ENCODE measurements at places on chromosomes 11 and 22.

DNA sequence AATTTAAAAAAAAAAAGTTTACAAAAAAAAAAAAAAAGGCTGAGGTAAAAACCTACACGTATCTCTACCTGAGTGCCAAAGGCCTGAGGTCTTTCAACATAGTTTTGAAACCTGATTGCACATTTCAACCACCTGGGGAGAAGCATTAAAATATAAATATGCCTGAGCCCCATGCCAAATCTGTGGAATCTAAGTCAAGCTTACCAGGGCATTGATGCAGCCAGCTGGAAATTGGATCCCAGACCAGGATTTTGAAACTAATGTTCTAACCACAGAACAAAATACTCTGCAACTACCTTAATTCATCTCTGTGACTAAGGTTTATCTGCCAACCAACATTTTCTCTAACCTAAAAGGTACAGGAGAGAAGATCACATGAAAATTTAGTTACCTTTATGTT, 38.8 kb upstream of the CHRNA10 start:
- DNase-seq, result no peak

DNA sequence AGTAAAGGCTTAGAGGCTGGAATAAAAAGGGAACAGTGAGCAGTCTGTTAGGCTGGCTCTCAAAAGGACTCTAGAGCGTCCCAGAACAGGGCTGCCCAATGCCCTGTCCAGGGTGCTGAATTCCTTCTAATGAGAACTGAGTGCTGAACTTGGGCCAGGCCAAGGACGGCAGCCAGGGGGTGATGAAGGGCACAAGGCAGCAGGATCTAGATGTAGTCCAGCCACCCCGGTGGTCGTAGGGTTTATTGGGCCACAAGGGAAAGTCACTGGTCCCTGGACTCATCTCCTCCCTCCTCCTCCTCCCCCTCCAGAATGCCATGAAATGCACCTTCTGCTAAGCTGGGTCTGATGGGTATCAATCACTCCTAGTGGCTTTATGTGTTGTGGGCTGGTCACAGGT, 19.2 kb downstream of the NPTXR start:
- DNase-seq, result peak; percentile 42

GRCh38 chr11:70610566-70611565, 212.5 kb downstream of the CTTN start:
- no peak for DNase-seq

- DNase-seq, result no peak
Measured at GRCh38 chr11:70290361-70291065, 20.0 kb downstream of the PPFIA1 start.

DNA sequence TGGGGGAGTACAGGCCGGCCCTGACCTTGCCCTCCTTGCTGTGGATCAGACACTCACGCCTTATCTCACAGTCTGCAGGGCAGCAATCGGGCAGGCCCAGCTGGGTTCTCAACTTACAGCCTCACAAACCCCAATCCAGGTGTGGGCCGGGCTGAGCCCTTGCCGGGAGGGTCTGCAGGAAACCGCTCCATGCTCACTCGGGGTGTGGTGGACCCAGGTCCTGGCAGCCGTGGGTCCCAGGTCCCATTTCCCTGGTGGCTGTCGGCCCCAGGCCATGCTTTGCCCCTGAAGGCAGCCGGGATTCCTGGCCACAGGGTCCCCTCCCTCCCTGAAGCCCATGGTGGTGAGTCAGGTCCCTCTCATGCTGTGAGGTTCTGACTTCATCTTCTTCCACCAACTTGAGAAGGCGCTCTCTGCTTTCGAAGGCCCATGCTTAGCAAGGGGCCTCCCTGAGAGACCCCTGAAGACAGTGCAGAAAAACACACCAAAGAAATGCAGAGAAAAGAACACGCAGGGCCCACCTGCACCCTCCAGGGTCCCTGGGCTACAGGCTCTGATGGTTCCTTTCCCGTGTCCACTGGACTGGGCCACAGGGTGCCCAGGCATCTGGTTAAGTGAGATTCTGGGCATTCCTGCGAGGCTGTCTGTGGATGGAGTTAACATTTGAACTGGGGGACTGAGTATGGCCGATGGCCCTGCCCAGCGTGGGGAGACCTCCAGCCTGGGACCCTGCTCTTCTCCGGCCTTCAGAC, 588.2 kb downstream of the BRD1 start:
- no peak for DNase-seq

- DNase-seq, result no peak
Measured at GRCh38 chr11:97574976-97575665, 1185.3 kb downstream of the JRKL start.

DNA sequence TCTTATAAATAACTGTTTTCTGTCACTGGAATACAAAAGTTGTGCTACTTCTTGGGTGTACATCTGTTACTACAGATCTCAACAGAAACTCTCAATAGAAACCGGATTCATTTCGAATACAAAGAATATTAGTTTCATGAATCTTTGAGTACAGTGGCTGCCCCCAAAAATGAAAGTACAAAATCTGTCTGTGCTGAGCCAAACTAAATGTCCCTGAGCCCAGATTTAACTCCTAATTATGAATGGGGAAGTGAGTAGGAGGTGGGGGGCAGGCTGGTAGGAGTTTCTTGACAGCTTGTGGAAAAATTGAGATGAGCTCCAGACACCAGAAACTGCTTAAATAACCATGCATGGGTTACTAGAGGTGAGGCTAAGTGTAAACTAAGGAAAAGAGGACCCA, 41.6 kb downstream of the PITPNB start:
- DNase-seq, result no peak

DNA sequence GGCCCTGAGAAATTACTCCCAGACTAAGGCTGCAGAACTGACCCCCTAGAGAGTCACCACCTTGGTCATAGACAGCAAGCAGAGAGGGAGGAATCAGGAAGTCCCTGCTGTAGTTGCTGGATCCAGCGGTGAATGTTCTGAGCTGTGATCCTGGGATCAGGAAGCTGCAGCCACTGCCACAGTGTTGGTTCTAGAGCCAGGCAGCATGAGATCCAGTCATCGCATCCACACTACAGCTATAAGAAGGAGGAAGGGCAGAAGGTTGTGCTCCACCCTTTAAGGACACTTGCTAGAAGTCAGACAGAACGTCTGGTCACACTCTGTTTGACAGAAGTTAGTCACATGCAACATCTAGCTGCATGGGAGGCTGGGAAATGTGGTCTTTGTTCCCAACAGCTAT, 104.7 kb upstream of the OR4B1 start:
- DNase-seq, result no peak

GRCh38 chr11:91104237-91104636, 881.4 kb upstream of the CHORDC1 start:
- no peak for DNase-seq

- no peak for DNase-seq
Measured at GRCh38 chr22:19522881-19523239, 1.4 kb downstream of the CLDN5 start.

- no peak for DNase-seq
Measured at GRCh38 chr22:36860821-36861659, at the start of gene NCF4. Gene NCF4 (plus strand): TSS chr22:36861006. CDS start chr22:36861172, 166 bp downstream.

- DNase-seq, result no peak
Measured at GRCh38 chr11:71913756-71914526, 14.5 kb downstream of the XNDC1N start.

DNA sequence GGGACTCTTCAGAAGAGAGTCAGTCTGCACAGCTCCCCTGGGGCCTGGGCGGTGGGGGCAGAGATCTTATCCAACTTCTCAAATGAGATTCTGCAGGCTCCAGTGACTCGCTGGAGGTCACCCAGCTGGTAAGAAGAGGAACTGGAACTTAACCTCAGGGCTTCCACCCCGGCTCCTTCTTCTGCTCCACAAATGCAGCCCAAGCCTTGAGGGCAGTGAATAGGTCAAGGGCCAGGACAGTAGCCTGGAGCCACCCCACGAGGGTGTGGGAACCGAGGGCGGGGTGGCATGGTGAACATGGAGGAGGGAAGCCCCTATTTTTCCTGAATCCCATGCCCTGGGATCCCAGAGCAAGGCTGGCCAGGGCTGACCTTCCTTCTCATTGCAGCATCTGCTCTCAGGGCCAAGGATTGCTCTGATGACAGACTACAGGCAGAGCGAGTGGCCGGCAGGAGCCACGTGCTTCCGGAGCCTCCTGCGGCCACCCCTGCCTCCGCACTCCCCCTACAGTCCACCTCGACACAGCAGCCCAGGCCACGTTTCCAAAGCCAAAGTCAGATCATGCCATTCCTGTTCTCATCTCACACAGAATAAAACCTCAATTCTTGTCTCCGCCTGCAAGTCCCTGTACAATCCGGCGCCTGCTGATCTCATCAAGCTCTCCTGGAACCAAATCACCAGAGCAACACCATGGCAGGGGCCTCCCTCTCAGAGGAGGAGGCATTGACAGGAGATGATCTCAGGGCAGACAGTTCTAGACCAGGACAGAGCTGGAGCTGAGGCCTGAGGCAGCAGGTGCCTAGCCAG, 21.1 kb upstream of the UPK3A start:
- peak; percentile 21 for DNase-seq

GRCh38 chr11:70547821-70548670, 149.7 kb downstream of the CTTN start:
- DNase-seq, result no peak

GRCh38 chr11:32267679-32268187, 167.6 kb downstream of the WT1 start:
- DNase-seq, result no peak

GRCh38 chr22:23020659-23021293, 49.5 kb upstream of the GNAZ start:
- DNase-seq, result no peak

GRCh38 chr11:534396-535209, 773 bp downstream of the HRAS start:
- DNase-seq, result no peak

GRCh38 chr22:31628969-31629708, 32.9 kb downstream of the PISD start:
- DNase-seq, result no peak

- DNase-seq, result no peak
Measured at GRCh38 chr11:121426476-121427399, 25.4 kb upstream of the SORL1 start.

DNA sequence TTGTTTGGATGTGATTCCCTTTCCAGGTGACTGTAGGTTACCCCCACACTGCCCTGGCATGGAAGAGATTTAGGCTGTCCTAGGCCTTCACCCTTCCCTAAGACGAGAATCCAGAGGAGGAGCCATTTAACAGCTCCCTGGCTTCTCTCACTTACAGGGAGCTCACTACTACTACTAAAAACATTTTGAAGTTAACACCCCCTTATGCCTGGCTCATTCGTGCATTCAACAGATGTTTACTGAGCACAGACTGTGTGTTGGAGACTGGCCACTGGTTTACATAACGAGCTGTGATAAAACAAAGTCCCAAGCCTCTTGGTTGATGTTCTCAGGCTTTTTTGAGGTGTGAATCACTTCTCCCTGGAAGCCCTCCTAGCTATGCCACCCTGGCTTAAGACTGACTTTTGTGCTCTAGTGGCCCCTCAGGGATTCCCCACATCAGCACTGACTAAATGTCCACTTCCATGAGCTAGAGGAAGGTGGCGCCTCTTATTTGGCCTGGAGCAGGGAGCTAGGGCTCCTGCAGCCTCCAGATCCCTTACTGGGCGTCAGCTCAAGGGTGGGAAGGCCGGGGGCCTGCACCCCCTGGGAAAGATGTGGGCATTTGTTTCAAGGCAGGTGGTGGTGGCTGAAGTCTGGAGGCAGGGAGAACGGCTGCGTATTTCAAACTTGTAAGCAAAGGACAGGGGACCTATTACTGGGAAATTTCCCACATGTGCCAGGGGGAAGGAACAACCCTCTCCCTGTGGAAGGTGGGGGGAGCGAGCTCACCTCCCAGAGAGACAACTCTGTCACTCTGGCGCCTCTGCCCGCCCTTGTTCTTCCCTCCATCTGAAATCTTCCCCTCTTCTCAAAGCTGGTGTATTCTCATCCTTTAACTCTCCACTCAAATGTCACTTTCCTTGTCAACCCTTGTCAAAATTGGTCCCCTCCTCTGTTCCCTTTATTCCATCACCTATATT, 19.4 kb upstream of the MALAT1 start:
- DNase-seq, result no peak

- no peak for DNase-seq
Measured at GRCh38 chr11:211741-212140, 4.2 kb downstream of the RIC8A start.

GRCh38 chr11:12051287-12051662, 42.8 kb upstream of the DKK3 start:
- DNase-seq, result no peak

- DNase-seq, result no peak
Measured at GRCh38 chr11:118666371-118666770, 13.1 kb downstream of the TREH start.

- DNase-seq, result no peak
Measured at GRCh38 chr11:22371160-22371559, 33.0 kb downstream of the SLC17A6 start.

- no peak for DNase-seq
Measured at GRCh38 chr11:46429717-46430116, 38.1 kb upstream of the CHRM4 start.

- no peak for DNase-seq
Measured at GRCh38 chr11:112826026-112826425, 135.2 kb upstream of the NCAM1 start.

GRCh38 chr22:22881116-22882000, 6.3 kb upstream of the IGLL5 start:
- no peak for DNase-seq

DNA sequence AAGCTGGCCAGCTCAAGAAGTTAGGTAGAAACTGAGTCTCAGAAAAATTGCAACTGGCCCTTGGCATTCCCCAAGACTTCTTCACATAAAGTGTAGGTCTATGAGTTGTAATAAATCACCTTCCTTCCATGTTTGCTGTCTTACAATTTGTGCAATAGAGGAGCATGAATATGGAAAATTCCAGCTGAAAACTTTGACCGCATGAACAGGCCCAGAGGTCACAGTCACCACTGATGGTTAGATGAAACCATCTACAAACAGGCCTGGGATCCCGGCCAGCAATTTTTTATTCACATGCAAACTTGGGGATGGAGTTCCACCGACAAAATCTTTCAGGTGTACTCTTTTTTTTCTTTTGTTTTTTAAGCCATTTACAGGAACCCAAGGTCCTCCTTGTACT, 88.1 kb downstream of the SERGEF start:
- DNase-seq, result no peak

DNA sequence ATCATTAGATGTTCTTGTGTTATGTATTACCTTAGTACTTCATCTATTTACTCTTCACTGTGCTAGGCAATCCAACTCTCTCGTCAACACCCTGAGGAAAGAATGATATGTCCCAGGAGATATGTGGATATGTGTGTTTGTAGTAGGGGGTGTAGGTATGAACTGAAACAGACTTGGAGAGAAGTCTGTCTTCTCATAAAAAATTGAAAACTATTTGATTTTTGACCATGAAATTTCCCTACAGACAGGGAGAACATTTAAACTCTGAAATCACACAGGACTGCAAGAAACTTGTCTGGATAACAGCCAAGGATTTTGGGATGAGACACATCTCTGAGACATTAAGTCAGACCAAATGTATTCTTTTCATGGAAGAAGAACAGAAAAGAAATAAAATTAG, 967.0 kb upstream of the FAT3 start:
- DNase-seq, result no peak
